CD4-positive, alpha-beta T cell (primary cell): ENCODE measurements at places on chromosomes 16 and 17.

DNA sequence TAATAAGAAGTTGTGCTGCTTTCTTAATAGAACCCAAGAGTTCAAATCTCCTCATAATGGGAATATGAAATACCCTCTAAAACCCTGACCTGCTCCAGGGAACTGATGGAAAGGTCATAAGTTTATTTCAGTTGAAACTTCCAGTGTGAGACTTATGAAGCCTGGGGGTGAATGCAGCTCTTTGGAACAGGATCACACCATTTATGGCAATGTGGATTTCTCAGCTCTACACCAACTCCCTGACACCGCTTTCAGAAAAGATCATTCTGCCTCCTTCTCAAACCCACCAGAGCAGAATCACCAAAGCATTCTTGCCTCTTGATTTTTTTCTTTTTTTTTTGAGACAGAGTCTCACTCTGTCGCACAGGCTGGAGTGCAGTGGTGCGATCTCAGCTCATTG, 16.7 kb upstream of the KPNB1 start:
- H3K36me3 ChIP-seq, result no peaks in the 10 kb centered on the region
- no peak overlapping the region for H3K4me3 ChIP-seq
- no peaks in the 10 kb centered on the region for H3K27me3 ChIP-seq
- DNase-seq, result no peak
- H3K4me1 ChIP-seq, result peaks cover 7% of the 10 kb centered on the region

DNA sequence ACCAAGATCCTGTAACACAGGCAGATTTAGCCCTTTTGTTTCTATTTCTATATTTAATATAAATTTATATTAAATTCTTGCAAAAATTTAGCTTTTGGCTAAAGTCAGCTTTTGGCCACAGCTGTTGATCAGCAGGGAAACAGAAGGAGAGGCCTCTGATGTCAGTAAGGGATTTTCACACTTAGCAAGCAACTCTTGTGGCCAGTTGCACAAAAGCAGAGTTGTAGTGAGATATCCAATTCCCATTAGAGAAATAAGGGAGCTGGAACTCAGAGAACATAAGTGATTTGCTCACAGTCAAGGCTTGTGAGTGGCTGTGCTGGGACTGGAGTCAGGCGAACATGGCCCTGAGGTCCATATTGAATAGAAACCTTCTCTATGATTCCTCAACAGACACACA, 16.7 kb upstream of the HEATR6 start:
- DNase-seq, result no peak
- no peaks in the 10 kb centered on the region for H3K36me3 ChIP-seq
- H3K27me3 ChIP-seq, result peaks cover 4% of the 10 kb centered on the region
- H3K27ac ChIP-seq, result no peak overlapping the region
- H3K4me3 ChIP-seq, result no peak overlapping the region

DNA sequence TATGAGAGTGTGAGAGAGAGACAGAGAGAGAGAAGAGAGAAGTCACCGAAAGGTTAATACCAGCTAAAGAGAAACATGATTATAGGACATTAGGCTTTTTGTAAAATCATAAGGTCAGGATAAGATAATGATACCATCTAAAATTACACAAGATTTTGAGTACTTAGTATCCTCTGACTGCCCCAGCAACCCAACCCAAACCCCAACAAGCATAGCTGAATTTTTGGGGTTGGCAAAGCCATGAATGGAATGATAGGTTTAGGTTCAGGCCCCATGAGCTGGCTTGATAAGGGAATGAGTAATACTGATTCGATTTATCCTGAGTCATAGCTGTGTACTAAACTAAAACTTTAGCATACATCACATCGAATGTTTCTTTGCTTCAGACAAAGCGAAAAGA, 259.5 kb downstream of the IRX3 start:
- no peaks in the 10 kb centered on the region for H3K27me3 ChIP-seq
- no peaks in the 10 kb centered on the region for H3K36me3 ChIP-seq
- H3K4me3 ChIP-seq, result no peak overlapping the region
- H3K27ac ChIP-seq, result no peak overlapping the region

- no peak overlapping the region for H3K27ac ChIP-seq
- no peak for DNase-seq
- H3K4me1 ChIP-seq, result no peaks in the 10 kb centered on the region
- H3K36me3 ChIP-seq, result no peaks in the 10 kb centered on the region
- no peak overlapping the region for H3K4me3 ChIP-seq
- H3K27me3 ChIP-seq, result no peaks in the 10 kb centered on the region
These were observed 1531.9 kb upstream of the CDH8 start for GRCh38 chr16:63568164-63568563.

DNA sequence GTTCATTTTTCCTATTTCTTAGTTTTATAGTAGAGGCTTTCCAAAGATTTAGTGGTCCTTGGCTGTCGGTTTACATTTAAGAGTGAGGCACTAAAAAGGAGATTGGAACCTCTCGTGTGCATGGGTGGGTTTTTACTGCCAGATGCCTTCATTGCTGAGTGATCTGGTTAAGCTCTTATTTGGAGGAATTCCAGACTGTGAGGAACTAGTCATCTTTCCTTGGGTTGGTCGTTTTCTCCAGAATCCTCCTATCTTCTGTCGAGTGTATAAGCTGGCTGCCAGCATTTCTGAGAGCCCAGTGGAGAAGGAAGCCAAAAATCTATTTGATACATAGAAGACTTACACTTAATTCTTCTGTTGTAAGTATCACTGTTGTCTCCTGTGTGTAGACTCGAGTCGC, 22.6 kb downstream of the IST1 start:
- H3K27ac ChIP-seq, result no peak overlapping the region
- peaks cover 80% of the 10 kb centered on the region for H3K36me3 ChIP-seq
- peaks cover 14% of the 10 kb centered on the region for H3K4me1 ChIP-seq
- H3K4me3 ChIP-seq, result no peak overlapping the region
- no peak for DNase-seq
- no peaks in the 10 kb centered on the region for H3K27me3 ChIP-seq

- no peak overlapping the region for H3K4me3 ChIP-seq
- DNase-seq, result no peak
- H3K27me3 ChIP-seq, result no peaks in the 10 kb centered on the region
These were observed 33.9 kb downstream of the ANKFY1 start for GRCh38 chr17:4229627-4230541.

DNA sequence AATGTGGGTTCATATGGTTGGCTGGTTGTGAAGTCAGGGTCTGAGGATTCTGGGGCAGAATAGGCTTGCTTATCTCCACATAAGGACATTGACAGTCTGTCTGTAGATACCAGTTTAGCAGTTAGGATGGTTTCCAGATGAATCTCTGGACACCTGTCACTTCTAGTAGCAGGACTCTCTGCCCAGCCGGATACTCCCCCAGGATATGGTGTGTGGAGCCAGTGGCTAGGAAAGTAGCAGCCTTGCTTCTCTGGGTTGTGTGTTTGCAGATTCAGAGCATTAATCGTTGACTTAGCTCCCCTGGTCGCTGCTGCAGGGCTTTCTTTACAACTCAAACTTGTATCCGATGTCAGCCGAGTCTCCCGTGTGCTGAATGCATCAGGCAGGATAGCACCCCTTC, 45.2 kb downstream of the CLEC16A start:
- H3K27ac ChIP-seq, result no peak overlapping the region
- no peaks in the 10 kb centered on the region for H3K27me3 ChIP-seq
- peaks cover 38% of the 10 kb centered on the region for H3K4me1 ChIP-seq

DNA sequence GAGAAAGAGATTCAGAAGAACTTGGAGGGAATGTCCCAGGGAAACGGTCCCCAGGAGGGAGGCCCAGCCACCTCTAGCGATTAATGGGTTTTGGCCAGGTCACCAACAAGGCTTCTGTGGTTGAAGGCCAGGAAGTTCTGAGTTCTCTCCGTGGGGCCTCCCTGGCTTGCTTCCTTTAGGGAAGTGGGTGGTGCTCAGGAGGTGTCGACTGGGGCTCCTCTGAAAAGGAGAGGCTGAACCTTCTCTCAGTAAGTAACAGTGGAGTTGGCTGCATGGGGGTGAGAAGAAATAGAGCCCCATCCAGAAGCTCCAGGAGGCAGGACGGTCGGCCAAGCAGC, 77.1 kb upstream of the GSE1 start:
- no peaks in the 10 kb centered on the region for H3K36me3 ChIP-seq
- peaks cover 8% of the 10 kb centered on the region for H3K4me1 ChIP-seq
- no peak overlapping the region for H3K27ac ChIP-seq

DNA sequence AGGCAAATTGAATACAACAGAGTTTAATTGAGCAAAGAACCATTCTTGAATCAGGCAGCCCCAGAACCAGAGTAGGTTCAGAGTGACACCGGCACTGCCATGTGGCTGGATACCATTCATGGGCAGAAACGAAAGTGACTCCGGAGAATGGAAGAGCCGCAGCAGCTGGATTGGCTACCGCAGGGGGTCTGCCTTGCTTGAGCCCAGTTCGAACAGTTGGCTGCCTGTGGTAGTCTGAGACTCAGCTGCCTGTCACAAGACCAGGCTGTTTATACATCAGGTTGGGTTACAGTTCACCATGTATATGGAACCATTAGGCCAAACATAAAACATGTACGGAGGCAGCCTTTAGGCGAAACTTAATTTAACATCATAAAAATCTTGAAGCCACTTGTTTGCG, 205.2 kb upstream of the CHMP6 start:
- H3K27me3 ChIP-seq, result no peaks in the 10 kb centered on the region
- H3K4me3 ChIP-seq, result no peak overlapping the region
- peaks cover 84% of the 10 kb centered on the region for H3K4me1 ChIP-seq
- no peaks in the 10 kb centered on the region for H3K36me3 ChIP-seq
- no peak for DNase-seq
- no peak overlapping the region for H3K27ac ChIP-seq

GRCh38 chr16:89319886-89320781, 102.6 kb downstream of the ZNF778 start:
- H3K27ac ChIP-seq, result no peak overlapping the region
- H3K4me1 ChIP-seq, result peaks cover 100% of the 10 kb centered on the region
- H3K4me3 ChIP-seq, result no peak overlapping the region

DNA sequence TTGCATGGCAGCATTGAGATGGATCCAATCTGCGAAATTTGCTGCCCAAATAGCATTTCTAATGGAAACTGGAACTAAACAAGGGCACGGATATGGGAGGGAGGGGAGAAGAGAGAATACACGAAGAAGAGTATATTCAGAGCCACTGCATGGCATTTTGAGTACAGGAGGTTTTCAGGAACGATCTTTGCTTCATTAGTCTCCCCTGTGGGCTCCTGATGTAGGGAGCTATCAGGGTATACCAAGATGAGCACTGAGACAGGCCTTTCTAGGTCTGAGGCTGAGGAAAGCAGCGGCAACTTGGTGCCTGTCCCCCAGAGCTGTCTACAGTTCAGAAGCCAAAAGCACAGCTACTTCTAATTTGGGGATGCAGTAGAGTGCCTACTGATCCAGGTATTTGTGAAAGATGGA, 257.7 kb upstream of the PMFBP1 start:
- no peaks in the 10 kb centered on the region for H3K36me3 ChIP-seq
- H3K27me3 ChIP-seq, result no peaks in the 10 kb centered on the region
- H3K4me1 ChIP-seq, result no peaks in the 10 kb centered on the region
- DNase-seq, result no peak
- H3K4me3 ChIP-seq, result no peak overlapping the region

DNA sequence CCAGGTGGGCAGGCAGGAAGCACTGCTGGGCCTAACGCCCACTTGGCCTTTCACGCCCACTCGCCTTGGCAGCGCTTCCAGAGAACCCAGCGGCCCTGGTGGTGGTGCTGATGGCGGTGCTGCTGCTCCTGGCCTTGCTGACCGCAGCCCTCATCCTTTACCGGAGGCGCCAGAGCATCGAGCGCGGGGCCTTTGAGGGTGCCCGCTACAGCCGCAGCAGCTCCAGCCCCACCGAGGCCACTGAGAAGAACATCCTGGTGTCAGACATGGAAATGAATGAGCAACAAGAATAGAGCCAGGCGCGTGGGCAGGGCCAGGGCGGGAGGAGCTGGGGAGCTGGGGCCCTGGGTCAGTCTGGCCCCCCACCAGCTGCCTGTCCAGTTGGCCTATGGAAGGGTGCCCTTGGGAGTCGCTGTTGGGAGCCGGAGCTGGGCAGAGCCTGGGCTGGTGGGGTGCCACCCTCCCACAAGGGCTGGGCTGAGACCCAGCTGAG, 64.7 kb downstream of the MRC2 start:
- no peaks in the 10 kb centered on the region for H3K27me3 ChIP-seq
- no peaks in the 10 kb centered on the region for H3K36me3 ChIP-seq
- no peak for DNase-seq
- H3K27ac ChIP-seq, result no peak overlapping the region

DNA sequence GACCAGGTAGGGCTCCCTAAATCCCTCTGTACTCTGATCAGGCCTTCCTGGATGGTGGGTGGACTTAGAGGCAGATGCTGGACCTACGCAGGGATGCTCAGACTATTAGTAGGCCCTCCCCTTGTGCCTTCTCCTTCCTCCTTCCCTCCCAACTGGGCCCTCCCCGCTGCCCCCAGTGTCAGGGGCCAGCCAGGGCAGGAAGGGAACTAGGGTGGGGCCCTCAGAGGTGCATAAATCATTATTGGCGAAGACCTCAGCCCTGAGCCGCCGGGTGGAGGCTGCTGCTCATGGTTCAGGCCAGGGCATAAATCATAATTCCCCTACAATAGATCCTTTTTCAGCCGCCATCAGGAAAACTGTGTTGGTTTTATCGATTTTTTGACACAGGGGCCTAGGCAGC, 81.4 kb downstream of the MRM1 start:
- H3K27ac ChIP-seq, result no peak overlapping the region
- no peak for DNase-seq
- no peaks in the 10 kb centered on the region for H3K4me1 ChIP-seq
- H3K4me3 ChIP-seq, result no peak overlapping the region

DNA sequence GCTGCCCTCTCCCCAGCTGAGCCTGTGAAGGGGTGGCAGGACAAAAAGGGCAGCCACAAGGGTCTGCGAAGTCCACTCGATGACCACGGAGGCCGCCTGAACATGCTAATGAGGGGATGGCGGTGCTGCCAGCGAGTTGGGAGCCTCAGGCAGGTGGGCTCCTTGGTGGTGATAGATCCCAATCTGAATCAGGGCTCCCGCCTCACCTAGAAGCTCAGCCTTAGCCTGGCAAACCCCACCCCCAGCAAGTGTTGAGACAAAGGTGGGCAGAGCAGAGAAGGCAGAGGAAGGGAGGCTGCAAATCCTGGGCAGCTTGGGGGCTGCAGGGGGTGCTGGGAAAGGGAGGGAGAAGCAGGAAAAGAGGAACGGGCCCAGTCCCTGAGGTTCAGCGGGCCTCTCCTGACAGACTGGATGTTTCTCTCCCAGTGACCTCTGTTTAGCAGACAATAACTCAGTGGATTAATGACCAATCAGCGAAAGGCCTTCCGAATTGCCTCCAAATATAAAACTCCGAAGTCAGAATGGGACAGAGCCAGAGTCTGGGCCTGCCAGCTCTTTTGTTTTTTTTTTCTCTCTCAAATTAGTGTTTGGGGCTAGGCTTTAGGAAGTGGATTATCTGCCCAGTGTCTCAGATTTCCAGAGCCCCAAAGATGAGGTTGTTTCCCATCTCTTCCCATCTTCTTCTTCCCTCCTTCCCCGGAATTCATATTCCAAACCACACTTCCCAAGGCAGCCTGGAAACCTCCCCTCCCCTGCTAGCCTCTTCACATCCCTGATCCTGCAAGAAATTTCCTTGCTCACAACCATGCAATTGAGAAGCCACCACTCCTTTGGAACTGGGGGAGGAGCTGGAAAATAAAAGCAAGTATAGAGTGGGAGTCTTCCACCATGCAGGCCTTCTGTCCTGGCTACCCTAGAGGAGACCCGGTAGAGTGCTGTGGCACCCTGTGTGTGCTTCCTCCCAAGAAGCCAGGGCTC, 15.2 kb upstream of the HOXB2 start:
- no peaks in the 10 kb centered on the region for H3K27me3 ChIP-seq
- no peak overlapping the region for H3K4me3 ChIP-seq
- H3K36me3 ChIP-seq, result no peaks in the 10 kb centered on the region
- no peak overlapping the region for H3K27ac ChIP-seq
